Activated CD8-positive, alpha-beta T cell treated with anti-CD3 and anti-CD28 coated beads for 36 hours (primary cell): ENCODE measurements at places on chromosomes 13 and 19. TPM values are rescaled to one million over a fixed set of nuclear protein-coding genes. Genes with fewer than 3 reads are reported as not detected.

Gene ZNF675
- total RNA-seq: 24.3 TPM

Gene PRR19
- 0.38 TPM for total RNA-seq

GRCh38 chr19:40217027-40217810, 965 bp downstream of the TTC9B start:
- DNase-seq: peak; percentile 44
- H3K27ac ChIP-seq: no peak overlapping the region
- peaks cover 42% of the 10 kb centered on the region for H3K27me3 ChIP-seq
- no peak overlapping the region for H3K4me3 ChIP-seq

DNA sequence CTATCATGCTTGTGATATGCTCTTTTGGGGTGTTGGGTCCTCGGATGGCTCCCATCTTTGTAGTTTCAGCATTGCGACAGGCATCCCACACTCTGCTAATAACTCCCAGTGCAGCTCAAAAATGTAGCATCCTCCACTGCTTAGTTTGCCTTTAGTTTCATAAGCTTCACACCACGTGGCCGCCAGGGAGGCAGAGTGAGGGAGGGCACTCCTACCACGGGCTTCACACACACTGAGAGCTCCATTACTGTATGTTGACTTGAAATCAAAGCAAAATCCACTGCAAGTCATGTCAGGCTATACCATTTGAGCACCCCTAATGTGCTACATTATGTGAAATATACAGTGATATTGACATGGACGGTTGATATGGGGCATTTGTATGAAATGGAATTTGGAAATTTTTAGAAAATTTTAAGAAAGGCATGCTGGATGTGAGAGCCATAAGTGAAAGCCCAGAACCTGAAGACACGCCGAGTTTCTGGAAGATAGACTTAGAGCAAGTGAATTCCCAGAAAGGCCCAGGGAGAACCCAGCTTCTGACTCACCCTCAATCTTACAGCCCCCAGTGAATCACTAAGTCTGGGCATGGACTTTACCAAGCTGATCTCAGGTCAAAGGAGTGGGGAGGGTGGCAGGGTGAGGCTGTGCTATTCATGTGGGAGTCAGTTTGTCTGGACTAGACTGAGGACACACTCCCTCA, 94.1 kb downstream of the HSPH1 start:
- DNase-seq: peak; percentile 21
- no peak overlapping the region for H3K4me3 ChIP-seq
- peaks cover 16% of the 10 kb centered on the region for H3K4me1 ChIP-seq
- H3K27me3 ChIP-seq: peaks cover 6% of the 10 kb centered on the region

Gene KIR3DL3
- total RNA-seq: not detected

DNA sequence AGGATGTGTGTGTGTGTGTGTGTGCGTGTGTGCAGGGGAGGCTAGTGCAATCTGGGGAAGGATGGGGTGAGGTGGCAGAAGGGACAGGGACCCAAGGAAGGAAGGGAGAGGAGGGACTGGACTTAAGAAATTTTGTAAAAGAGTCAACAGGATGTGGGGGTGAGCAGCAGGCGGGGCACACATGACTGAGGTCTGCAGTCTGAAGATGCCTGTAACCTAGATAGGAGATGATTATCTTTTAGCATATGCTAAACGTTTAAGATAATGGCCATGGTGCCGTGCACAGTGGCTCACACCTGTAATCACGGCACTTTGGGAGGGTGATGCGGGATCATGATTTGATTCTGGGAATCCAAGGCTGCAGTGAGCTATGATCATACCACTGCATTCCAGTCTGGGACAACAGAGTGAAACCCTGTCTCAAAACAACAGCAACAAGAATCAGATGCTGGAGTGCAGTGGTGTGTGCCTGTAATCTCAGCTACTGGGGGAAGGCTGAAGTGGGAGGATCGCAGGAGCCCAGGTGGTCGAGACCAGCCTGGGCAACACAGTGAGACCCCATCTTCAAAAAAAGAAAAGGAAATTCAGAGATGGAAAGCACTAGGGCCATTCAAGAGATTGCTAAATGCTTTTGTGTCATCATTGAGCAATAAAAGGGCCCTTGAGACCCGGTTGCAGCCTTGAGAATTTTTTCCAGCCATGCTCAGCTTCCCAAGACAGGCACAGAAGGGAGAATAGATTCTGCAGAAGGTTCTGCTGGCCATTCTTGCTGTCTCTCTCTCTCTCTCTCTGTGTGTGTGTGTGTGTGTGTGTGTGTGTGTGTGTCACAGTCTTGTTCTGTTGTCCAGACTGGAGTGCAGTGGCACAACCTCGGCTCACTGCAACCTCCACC, 3.8 kb upstream of the ZNF414 start:
- no peaks in the 10 kb centered on the region for H3K36me3 ChIP-seq
- H3K4me3 ChIP-seq: no peak overlapping the region
- peak overlapping the region; percentile 93 for H3K27ac ChIP-seq
- DNase-seq: peak; percentile 73

DNA sequence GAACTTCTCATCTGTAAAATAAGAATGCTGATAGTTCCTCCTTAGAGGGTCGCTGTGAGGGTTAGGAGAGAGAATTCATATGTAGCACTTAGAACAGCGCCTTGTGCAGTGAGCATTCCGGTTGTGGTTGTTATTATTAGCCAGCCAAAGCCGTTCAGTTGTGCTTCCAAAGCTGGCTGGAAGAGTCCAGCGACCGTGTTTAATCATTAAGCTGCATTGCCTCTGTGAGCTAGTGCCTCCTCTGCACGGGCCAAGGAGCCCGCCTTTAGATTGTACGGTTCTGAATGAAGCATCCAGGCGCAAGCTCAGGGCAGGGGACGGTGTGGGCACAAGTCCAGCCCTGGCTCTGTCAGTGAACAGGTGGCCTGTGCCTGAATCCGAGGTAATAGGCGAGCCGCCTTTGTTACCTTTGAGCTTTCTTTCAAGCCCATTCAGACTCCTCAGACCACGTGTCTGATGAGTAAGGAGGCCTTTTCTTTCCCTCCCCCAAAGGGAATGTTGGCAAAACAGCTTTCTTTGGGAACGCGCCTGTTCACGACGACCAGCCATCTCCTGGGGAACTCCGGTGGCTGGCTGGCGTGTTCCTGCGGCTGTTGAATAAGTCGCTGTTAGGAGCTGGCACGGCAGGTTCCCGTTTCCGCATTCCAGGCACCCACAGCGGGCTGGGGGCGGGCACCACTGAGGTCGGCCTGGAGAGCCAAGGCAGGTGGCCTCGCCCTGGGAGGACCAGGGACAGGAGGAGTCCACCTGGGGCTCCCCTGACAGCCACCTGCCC, 25.1 kb downstream of the SIPA1L3 start:
- peaks cover 12% of the 10 kb centered on the region for H3K4me1 ChIP-seq
- DNase-seq: no peak
- H3K4me3 ChIP-seq: no peak overlapping the region
- peaks cover 29% of the 10 kb centered on the region for H3K36me3 ChIP-seq
- H3K27me3 ChIP-seq: no peaks in the 10 kb centered on the region

Gene RASAL3
- 83.9 TPM for total RNA-seq

- no peaks in the 10 kb centered on the region for H3K27me3 ChIP-seq
- DNase-seq: no peak
- peak overlapping the region; percentile 46 for H3K27ac ChIP-seq
Observed at GRCh38 chr13:32682740-32683139, 96.5 kb downstream of the PDS5B start.

- peaks cover 19% of the 10 kb centered on the region for H3K4me1 ChIP-seq
- no peak for DNase-seq
- peaks cover 27% of the 10 kb centered on the region for H3K36me3 ChIP-seq
- H3K4me3 ChIP-seq: no peak overlapping the region
- no peak overlapping the region for H3K27ac ChIP-seq
- no peaks in the 10 kb centered on the region for H3K27me3 ChIP-seq
Observed at GRCh38 chr19:47377801-47378200, 28.7 kb downstream of the DHX34 start.

DNA sequence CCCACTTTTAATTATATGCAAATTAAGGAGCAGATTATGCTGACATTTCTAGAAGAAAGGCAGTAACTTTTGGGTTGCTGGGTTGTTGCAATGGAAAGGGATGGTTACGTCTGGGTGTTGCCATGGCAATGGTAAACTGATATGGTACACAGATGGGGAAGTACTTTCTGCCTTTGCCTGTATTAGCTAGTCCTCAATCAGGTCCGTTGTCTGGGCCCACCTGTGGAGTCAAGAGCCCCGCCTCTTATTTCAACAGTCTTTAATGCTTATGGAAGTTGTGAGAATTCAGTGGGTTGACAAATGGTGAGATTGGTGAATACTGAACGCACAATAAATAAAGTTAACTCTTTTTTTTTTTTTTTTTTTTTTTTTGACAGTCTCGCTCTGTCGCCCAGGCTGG, 30.6 kb upstream of the DPP9 start:
- H3K4me3 ChIP-seq: no peak overlapping the region
- H3K27ac ChIP-seq: no peak overlapping the region
- peaks cover under 1% of the 10 kb centered on the region for H3K4me1 ChIP-seq
- no peak for DNase-seq

- no peaks in the 10 kb centered on the region for H3K27me3 ChIP-seq
- H3K4me1 ChIP-seq: peaks cover 29% of the 10 kb centered on the region
- peak overlapping the region; percentile 87 for H3K4me3 ChIP-seq
Observed at GRCh38 chr19:55581823-55582223, 1.2 kb upstream of the ZNF579 start.

DNA sequence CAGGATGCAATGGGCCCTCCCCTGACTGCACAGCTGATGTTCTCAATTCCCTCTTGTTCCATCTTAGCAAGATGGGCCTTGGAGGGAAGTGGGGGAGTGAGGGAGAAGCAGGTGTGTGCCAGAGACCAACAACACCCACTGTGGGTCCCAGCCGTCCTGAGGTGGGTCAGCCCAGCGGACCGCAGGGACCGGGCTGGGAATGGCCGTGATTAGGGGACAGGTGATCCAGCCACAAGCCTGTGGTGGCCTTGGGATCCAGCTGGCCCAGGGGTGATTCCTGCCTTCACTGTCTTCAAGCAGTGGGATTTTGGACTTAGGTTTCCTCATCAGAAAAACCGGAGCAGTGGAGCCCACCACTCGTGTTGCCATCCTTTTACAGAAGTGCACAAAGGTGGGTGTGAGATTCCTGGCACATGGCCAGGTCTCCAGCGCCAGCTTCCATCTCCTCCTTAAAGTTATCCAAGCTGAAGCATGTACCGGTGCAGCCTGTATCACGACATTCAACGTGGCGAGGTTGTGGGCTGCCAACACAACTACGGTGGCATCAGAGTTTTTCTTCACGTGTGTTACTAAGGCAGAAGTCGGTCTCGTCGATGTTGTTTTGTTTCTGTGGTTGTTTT, 9.0 kb upstream of the ATP11A start:
- H3K4me3 ChIP-seq: no peak overlapping the region
- H3K27me3 ChIP-seq: no peaks in the 10 kb centered on the region
- DNase-seq: no peak
- no peak overlapping the region for H3K27ac ChIP-seq
